ENCODE measurements at places on chromosomes 13 and 19.
A peak's percentile ranks its signal among the peaks of the same experiment; 100 is the strongest.

GRCh38 chr19:57103573-57104277, 16.1 kb upstream of the USP29 start:
- DNase-seq: peak; percentile 51

DNA sequence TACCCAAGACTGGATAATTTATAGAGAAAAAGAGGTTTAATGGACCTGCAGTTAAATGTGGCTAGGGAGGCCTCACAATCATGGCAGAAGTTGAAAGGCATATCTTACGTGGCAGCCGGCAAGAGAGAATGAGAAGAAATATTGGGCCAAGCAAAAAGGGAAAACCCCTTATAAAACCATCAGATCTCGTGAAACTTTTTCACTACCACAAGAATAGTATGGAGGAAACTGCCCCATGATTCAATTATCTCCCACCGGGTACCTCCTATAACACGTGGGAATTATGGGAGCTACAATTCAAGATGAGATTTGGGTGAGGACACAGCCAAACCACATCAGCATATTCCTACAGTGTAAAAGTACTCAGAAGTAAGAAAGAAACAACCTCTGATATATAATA, 4.7 kb upstream of the KBTBD7 start:
- DNase-seq: no peak

DNA sequence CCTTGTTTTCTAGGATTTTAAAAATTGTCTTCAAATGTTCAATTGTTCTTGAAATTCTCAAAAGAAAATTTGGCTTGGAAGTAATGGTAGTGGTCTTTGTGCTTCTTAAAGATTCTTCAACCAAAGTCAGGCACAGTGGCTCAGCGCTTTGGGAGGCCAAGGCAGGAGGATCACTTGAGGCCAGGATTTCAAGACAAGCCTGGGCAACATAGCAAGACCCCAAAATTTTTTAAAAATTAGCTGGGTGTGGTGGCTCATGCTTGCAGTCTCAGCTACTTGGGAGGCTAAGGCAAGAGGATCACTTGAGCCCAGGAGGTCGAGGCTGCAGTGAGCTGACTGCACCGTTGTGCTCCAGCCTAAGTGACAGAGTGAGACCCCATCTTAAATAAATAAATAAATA, 153.5 kb upstream of the ZNF507 start:
- no peak for DNase-seq

GRCh38 chr19:46480415-46480814, 9.1 kb upstream of the PNMA8A start:
- no peak for DNase-seq

DNA sequence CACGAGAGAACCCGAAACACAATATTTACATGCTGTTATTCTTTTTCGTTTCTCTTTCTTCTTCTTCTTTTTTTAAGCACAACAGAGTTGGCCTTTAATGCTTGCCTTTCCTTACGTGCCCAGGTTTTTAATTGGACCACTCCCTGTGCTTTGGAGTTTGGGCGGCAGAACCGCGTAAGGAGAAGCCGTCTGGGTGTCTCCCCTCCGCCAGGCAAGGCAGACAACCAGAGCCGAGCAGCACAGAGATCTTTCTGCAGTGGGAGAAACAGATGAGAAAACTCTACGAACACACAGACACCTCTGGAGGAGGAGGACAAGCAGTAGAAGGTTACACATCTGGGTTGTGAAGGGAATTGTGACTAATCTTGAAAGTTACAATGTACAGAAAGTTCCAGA, 150.0 kb upstream of the UBL3 start:
- DNase-seq: no peak

GRCh38 chr13:52067237-52067636, 42.7 kb downstream of the UTP14C start:
- no peak for DNase-seq

- DNase-seq: no peak
Measured at GRCh38 chr13:102440259-102440936, 38.5 kb upstream of the FGF14 start.

GRCh38 chr19:12723641-12724426, at the start of gene TNPO2:
TSS of gene TNPO2 (minus strand) at chr19:12723932. CDS start at chr19:12720977, 2,955 bp downstream.
- DNase-seq: peak; percentile 22

- DNase-seq: no peak
Measured at GRCh38 chr13:113526466-113527220, 36.1 kb upstream of the DCUN1D2 start.

DNA sequence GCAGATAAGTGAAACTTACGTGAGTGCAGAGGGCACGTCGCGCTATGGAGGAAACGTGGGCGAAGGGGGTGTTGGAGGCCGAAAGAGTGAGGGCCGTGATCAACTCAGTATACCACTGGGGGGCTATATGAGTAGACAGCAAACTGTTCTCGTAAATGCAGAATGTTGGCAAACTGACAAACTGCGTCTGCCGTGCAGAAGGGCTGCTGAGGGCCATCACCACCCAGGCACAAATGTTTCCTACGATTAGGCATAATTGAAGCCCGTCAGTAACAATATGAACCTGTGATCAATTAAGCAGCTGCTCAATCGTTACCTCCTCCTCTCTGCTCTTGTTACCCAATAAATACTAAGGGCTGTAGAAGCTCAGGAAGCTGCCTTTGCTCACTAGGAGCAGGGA, 17.3 kb upstream of the MADCAM1 start:
- DNase-seq: no peak

GRCh38 chr13:31896427-31896826, 135.1 kb upstream of the FRY start:
- DNase-seq: no peak

GRCh38 chr13:40124633-40125015, 469.2 kb downstream of the COG6 start:
- DNase-seq: no peak

- no peak for DNase-seq
Measured at GRCh38 chr13:113630804-113631203, 27.2 kb downstream of the ATP4B start.

- no peak for DNase-seq
Measured at GRCh38 chr13:113063091-113063491, 42.5 kb upstream of the F7 start.

DNA sequence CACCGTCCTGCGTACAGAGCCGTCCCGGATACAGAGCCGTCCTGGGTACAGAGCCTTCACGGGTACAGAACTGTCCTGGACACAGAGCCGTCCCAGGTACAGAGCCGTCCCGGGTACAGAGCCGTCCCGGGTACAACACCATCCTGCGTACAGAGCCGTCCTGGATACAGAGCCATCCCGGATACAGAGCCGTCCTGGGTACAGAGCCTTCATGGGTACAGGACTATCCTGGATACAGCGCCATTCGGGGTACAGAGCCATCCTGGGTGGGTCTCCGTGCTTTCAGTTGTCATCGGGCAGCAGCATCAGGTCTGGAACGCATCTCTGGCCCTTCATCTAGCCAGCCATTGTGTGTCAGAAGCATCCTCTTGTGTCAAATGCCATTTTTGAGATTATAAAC, 222.3 kb upstream of the SOX1 start:
- DNase-seq: no peak

DNA sequence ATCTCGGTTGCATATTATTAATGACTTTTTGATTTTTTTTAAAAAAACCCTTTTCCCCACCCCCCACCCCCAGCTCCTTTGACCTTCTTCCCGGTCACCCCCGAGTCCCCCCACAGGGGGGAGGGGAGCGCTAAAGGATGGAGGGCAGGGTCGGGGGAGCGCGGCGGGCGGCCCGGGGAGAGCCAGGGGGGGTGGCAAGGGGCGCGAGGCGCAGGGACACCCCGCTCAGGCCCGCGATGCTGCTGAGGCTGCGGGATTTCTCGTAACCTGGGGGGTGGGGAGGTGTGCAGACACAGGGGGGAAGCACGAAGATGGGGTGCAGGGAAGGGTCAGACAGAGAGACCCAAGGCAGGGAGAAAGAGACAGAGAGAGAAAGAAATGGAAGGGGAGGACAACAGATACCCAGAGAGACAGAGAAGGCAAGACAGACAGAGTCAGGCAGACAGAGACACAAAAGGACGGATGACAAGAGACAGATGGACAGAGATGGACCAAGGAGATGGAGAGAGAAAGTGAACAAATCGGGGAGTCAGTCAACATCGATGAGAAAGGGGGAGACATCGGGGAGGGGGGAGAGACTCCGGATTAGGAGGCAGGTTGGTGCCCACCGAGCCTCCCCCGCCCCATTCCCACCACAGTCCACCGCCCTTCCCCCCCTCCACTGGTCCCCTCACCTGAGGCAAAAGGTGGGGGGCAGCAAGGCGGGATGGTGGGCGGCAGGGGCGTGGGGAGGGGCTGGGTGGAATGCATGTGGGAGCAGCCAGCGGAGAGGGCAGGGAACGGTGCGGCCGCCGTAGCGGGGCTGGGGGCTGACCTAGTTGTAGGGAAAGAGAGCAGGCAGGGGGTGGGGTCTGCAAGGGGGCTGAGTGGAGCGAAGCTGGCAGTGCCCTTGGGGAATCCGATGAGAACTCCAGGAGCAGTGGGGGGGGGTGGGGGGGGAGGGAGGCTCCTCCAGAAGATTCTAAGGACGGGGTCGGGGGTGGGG, 14.2 kb downstream of the KCNC3 start:
- no peak for DNase-seq

DNA sequence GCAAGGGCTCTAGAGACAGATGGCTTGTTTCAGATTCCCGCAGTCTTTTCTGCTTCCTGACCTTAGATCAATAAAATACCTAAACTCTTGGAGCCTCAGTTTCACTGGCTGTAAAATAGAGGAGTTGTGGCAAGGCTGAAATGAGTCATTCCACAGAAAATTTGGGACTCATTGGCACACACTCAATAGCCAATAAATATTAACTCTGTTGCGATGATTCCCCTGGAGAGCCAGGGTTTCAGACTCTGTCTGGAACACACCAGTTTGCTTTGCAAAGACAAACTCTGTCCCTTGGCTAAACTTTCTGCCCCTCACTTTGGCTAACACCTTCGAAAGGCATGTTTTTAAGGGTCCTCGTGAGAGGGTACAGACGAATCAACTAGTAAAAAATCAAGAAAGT, 18.1 kb upstream of the UBE2L5 start:
- no peak for DNase-seq

- no peak for DNase-seq
Measured at GRCh38 chr13:73428706-73429105, 369.9 kb downstream of the KLF5 start.

GRCh38 chr13:80473695-80474094, 132.8 kb upstream of the SPRY2 start:
- no peak for DNase-seq

- DNase-seq: no peak
Measured at GRCh38 chr19:35851213-35852028, 883 bp downstream of the NPHS1 start.

DNA sequence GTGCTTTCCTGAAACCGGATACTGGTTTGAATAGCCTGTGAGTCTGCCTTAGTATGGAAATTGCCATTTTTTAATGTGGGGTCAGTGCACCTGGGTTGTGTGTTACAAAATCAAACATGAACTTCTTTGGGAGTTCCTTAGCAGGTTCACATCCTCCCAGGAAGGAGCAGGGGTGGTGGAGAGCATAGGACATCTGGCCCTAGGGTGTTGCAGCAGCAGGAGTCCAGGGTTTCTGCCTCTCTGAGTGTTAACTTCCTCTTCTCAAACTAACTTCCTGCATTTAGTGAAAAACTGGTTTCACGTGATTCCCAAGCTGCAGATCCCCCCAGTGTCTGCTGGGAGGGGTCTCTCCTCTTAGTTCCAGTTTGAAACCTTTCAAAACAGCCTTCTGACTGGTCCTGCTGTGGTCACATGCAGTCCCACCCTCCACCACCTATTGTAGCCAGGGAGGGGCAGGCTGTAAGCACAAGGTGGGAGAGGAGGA, 7.2 kb downstream of the RNASEH2B start:
- no peak for DNase-seq

GRCh38 chr19:12938779-12939601, 581 bp downstream of the CALR start:
- peak; percentile 40 for DNase-seq

DNA sequence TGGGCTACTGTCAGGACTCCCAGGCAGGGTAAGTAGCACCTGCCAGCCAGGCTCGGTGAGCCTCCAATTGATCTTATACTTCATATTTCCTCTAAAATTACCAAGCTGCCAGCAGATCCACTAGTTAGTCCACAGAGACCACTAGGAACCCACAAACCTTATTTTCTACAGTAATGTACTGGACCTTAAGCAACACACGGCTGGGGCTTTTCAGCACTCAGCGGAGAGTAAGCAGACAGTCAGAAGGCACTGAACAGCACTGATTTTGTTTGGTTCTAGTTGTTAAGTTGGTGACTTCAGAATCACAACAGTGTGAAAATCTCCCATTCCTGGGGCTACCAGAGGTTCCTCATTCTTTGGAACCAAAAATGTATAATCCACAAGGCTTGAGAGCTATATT, 56.1 kb downstream of the MRPL57 start:
- DNase-seq: no peak

GRCh38 chr19:35730326-35730725, 11.9 kb downstream of the IGFLR1 start:
- no peak for DNase-seq

DNA sequence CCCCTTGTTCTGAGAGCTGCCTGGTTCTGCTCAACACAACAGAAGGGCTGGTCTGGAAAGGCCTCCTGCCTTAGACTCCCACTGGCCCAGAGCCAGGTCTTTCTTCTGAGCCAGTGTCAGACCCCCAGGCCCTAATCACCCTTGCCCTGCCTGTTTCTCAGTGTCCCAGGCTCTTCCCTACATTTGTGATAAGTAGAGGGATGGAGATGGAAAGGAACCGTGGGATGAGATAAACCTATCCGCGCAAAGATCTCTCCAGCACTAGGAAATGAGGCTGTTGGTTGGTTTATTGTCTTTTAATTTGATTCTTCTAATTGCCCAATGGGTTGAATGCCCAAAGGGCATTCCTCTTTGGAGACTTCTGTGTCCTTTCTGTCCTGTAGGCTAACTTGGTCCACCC, 470.0 kb downstream of the TSHZ3 start:
- no peak for DNase-seq

DNA sequence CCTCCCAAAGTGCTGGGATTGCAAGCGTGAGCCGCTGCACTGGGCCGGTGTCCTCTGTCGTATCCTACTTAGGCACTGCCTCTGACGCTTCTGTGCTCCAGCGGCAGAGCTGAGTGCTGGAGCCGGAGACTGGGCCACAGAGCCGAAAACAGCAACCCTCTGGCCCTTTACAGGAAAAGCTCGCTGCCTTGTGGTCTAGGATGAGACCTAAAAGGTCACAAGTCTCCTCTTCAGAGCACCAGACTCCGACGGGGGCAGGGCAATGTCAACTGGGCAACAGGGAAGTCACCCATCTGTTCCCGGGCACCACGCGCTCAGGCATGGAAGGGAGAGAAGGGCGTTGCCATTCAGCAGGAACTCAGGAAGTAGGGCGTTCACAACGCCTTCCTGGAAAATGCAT, 91.7 kb downstream of the GADD45B start:
- DNase-seq: no peak
